Fibroblast of skin of scalp (primary cell): ENCODE measurements at places on chromosomes 4 and X.

DNA sequence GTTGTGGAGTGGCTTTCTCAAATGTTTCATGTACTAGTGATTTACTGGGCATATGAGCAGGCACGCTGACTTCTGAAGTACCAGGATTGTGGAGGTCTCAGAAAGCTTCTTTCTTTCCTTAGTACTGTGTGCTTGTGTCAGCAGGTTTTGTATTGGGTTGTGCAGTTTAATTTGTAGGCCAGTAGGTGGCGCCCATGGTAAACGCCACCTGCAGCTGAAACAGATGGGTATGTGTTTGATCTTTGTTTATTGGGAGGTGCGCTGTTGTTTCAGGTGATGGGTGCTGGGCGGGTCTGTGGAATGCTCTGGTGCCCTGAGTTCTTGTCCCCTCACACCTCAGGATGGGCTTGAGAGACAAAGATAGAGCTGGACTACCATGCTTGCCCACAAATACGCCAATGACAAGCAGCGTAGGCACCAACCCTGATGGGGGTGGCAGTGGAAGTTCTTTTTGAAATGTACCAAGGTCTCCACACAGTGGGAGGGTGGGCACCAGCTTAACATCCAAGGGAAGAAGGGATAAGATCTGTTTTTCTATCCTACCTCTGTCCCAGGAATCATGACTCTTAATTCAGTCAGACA is 141.5 kb downstream of the RPS6KA6 start:
- DNase-seq = peak; percentile 25

GRCh38 chr4:41375561-41375960 is 118.8 kb downstream of the UCHL1 start:
- no peak for DNase-seq

DNA sequence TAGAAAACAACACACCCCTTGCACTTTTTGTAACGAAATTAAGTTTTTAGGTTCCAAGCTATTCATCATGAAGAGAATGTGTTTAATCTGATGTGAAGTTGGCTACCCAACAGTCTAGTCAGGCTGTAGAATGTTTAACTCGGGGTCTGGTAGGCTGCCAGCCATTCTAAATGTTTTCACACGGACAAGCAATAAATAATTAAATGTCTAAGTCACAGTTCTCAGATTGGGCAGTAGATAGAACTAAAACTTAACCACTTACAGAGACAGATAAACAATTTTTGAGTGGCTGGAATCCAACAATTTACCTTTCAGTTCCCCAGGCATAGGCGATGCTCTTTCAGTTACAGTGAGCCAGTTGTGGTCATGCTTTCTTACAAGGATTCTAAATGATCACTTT is 66.5 kb downstream of the CHIC2 start:
- peak; percentile 12 for DNase-seq

DNA sequence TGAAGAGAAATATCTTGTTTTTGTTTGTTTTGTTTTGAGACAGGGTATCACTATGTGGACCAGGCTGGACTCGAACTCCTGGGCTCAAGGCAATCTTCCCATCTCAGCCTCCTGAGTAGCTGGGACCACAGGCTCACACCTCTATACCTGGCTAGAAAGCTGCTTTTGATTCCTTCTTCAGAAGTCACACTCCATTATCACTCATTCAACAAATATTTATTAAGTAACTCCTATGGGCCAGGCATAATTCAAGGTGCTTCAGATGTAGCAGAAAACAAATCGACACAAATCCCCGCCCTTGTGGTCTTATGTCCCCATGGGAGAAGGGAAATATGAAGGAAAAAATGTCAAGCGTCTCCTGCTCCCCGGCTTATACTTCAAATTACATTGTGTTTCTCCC is 72.6 kb upstream of the DHX15 start:
- DNase-seq = no peak

GRCh38 chrX:107470971-107471370 is 21.5 kb downstream of the FRMPD3 start:
- no peak for DNase-seq

GRCh38 chrX:43735534-43735933 is 79.4 kb downstream of the MAOA start:
- DNase-seq = no peak

GRCh38 chrX:15678339-15678738 is 13.7 kb upstream of the CLTRN start:
- DNase-seq = no peak

- DNase-seq = no peak
Observed at GRCh38 chr4:90769251-90769650, 642.1 kb downstream of the CCSER1 start.

DNA sequence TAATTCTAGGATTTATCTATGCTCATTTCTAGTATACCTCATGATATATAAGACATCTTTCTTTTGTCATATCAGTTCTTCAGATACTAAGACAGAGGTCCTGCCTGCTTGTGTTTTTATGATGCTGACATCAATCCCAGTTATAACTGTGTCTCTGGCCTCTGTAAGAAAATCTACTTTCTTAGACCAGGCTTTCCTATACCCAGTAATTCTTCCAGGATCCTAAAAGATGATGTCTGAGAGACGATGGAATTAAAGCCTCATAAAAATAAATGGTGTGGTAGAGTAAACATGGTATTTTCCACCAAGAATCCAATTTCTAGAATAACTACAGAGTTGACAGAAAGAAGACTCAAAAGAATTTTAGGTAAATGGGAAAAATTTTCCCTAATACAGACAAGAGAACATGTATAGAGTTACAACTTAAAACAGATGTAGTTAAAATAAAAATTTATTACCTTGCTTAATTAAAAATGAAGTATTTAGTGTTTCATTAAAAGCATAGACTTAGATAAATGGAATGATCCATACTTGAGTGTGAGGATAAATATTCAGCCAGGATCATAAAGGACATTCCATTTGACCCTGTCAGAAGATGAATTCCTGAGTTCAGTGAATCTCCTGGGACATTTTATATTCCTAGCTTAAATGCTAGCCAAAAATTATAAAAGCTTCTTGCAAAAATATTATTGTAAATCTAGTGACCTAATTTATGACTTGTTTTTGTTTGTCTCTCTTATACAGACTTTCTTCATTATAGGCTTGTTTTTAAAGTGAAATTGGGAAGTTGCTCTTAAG is 137.4 kb downstream of the PDLIM5 start:
- DNase-seq = peak; percentile 85

DNA sequence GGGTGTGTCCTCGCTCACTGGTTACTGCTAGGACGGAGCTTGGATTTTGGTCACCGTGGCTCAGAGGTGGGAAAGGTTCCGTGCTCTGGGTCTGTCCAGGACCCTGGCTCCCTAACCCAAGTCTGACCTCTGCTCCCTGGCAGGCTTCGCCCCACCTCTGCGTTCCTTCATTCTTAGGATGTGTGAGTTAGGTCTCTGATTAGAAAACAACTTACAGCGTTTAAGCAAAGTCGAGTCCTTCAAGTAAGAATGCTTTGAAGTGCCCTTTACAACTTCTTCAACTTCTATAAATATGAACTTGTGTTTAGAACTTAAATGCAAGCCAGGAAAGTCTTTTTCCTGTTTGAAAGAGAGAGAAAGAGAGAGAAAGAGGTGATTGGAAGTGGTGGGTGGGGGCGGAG is 891 bp downstream of the TLR2 start:
- DNase-seq = no peak

DNA sequence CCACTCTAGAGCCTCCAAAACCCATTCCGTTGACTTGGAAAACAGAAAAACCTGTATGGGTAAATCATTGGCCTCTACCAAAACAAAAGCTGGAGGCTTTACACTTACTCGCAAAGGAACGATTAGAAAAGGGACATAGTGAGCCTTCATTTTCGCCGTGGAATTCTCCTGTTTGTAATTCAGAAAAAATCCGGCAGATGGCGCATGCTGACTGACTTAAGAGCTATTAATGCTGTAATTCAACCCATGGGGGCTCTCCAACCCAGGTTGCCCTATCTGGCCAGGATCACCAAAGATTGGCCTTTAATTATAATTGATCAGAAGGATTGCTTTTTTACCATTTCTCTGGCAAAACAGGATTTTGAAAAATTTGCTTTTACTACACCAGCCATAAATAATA is 60.8 kb downstream of the ZNF732 start:
- peak; percentile 1 for DNase-seq

GRCh38 chr4:830601-831482 is 4.9 kb upstream of the CPLX1 start:
- no peak for DNase-seq

DNA sequence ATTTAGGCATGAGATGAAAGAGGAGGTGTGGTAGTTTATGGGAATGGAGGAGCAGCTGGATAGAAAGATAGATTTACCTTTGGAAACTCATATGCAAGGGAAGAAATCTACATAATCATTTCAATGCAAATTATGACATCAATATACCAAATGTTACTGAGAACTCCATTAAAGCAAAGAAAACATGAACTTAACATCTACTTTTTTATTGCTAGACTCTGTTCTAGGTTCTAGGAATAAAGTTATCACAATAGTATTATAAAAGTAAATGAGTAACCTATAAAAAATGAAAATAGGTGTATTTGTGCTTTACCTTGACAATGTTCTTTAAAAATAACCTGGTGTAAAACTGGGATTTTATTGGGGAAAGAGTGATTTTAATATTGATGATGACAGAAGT is 221.6 kb upstream of the SLIT2 start:
- DNase-seq = no peak

DNA sequence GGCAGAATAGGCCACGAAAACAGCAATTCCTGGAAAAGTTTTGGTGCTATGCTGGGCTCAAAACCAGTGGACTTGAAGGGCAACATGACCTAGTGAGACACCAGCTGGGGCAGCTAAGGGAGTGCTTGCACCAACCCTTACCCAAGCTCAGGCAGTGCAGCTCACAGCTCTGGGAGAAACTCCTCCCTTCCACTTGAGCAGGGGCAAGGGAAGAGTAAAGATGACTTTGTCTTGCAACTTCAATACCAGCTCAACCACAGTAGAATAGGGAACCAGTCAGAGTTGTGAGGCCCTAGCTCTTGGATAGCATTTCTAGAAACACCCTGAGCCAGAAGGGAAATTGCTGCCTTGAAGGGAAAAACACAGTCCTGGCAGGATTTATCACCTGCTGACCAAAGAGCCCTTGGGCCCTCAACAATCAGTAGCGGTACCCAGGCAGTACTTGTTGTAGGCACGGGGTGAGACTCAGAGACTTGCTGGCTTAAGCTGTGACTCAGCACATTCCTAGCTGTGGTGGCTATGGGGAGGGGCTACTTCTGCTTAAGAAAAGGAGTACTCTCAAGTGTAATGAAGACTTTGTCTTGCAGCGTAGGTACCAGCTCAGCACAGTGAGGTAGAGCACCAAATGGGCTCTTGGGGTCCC is 19.7 kb upstream of the ABCG2 start:
- peak; percentile 80 for DNase-seq

- peak; percentile 52 for DNase-seq
Observed at GRCh38 chrX:63506320-63506719, 155.2 kb upstream of the SPIN4 start.

DNA sequence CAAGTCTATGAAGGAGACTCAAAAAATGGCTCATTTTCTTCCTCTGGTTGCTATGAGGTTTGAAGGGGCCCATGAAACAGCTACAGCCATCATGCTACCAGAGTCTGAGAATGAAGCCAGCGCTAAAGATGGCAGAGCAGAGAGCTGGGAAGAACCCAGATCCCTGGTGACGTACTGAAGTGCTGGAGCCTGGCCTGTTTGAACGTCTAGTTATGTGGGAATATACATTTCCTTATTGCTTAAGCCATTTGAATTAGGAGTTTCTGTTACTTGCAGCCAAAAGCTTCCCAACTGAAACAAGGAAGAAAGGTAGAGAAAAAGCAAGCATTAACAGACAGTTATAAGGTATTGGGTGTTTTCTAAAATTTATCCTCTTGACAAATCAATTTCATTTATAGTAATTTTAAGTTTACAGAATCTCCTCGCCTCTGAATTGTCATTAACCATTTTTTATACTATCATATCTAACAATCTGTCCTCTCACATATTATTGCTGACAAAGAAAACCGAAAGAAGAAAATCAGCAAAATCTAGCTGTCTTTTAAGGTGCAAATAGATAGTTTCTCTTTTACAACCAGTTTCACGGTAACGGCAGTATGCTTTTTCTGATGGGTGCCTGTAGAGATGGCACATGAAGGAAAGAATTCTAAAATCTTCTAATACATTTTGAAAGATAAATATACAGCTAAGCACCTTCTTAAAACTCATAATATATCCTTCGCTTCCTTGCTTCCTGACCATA is 8.9 kb upstream of the COQ2 start:
- no peak for DNase-seq

DNA sequence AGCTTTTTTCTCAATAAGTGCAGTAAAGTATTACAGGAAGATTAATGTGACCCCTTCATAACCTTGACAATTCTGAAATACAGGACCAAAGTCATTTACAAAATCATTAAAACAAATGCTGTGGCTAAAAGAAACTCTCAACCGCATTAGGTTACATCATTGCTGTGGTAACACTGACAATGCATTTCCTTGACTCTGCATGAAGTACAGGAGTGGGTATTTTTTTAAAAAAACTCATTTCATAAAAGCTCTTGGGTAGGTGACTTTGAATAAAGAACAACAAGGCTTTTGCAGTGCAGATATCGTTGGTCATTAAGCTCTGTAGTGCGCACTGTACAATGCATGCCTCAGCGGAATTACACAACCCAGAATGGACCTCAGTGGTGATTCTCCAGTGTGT is 23.4 kb upstream of the XK start:
- no peak for DNase-seq

DNA sequence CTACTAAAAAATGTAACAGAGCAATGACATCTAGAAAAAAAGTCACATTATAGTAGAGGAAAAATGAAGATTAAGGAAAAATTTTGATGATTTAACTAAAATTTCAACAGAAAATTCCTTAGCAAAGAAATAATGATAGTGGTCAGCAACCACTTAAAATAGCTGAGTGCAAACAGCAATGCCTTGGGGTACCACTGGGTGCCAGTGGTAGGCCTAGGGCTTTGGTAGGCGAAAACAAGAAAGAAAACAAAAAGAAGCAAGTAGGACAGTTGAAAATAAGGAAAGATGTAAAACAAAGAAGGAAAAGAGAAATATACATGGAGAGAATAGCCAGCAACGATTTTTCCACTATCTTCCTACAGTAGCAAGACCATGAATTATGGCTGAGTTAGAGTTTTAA is 313.5 kb upstream of the IRS4 start:
- DNase-seq = no peak

- no peak for DNase-seq
Observed at GRCh38 chr4:147201016-147201415, 255.4 kb upstream of the TTC29 start.

- peak; percentile 27 for DNase-seq
Observed at GRCh38 chrX:18938710-18939109, 45.2 kb downstream of the PHKA2 start.

- DNase-seq = peak; percentile 62
Observed at GRCh38 chr4:2800691-2801596, 8.1 kb downstream of the SH3BP2 start.

DNA sequence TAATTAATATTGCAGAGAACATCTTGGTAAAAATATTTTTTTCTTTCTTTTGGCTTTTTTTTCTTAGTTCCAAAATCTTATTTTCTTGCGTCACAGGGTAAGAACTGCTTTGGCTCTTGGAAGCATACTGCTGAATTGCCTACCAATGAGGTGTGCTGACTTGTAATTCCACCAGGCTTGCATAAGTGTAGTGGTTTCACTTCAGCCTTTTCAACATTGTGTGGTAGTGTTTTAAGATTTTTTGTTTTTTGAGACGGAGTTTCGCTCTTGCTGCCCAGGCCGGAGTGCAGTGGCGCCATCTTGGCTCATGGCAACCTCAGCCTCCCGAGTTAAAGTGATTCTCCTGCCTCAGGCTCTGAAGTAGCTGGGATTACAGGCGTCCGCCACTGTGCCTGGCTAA is 42.4 kb downstream of the N4BP2 start:
- DNase-seq = no peak

GRCh38 chrX:155027509-155028066 is 944 bp downstream of the FUNDC2 start:
- peak; percentile 55 for DNase-seq
